Activated naive CD4-positive, alpha-beta T cell (primary cell): ENCODE measurements at places on chromosomes 2 and 18.

DNA sequence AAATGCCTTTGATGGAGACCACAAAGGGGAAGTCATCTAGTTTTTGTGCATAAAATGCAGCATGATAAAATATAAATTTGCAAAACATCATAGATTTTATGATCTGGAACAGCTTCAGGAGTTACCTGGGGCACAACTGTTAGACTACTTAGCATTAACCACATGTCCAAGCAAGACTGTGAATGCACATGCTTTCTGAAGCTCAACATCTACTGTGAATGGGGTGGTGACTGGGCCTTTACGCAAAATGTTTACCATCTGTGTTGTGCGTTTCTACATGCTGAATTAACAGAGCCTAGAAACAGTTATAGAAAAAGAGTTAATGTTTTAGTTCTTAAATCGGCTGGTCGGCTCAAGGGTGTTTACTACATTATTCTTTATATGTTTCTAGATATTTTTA, 45.5 kb downstream of the KCTD1 start:
- no peak for DNase-seq

DNA sequence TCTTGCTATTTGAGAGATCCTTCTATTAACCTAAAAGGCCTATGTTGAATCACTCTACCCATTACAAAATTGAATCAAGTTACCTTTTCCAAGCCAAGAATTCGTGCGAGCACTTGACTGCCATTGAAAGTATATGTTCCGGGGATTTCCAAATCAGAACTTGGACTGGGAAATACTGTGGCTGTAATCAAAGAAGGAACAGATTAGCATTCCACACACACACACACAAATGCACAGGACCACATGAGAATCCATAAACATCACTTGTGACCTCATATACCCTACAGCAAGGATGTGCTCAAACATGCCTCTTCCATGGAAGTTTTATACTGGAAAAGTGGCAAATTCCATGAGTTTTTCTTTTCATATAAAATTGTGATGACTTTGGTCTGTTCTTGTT, 86.0 kb downstream of the ABCA12 start:
- DNase-seq = no peak

DNA sequence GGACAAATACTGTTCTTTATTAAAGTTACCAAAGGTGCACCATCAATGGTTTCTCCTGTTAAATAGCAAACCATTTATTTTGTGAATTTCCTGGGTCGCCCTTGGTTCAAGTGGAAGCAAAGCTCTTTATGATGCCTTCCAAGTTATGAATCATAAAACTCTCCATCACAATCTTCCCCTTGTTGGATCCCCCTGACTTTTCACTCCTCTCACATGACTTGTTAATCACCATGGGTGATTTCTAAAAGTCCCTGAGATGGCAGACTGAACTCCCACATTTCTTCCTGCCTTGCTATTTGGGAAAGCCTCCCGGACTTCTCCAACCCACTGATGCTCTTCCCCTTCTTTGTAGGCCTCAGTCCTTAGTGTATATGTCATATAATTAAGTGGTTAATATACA, 176.0 kb downstream of the THADA start:
- DNase-seq = no peak

- DNase-seq = no peak
These were observed 48.8 kb downstream of the TFCP2L1 start for GRCh38 chr2:121236101-121236640.

DNA sequence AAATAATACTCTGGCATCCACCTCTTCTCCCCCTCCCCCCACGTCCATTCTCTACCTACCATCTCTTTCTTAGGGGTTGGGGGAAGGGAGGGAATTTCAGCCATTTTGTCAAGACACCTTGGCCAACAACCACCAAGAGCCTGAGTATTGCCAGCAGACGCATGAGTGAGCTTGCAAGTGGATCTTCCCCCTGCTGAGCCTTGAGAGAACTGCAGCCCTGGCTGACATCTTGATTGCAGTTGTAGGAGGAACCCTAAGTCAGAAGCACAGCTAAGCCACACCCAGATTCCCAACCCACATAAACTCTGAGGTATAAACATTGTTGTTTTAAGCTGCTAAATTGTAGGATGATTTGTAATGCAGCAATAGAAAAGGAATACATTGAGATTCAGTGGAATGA, 165.6 kb downstream of the TMEFF2 start:
- no peak for DNase-seq

GRCh38 chr18:27301615-27302378, 116.7 kb upstream of the CHST9 start:
- DNase-seq = no peak

DNA sequence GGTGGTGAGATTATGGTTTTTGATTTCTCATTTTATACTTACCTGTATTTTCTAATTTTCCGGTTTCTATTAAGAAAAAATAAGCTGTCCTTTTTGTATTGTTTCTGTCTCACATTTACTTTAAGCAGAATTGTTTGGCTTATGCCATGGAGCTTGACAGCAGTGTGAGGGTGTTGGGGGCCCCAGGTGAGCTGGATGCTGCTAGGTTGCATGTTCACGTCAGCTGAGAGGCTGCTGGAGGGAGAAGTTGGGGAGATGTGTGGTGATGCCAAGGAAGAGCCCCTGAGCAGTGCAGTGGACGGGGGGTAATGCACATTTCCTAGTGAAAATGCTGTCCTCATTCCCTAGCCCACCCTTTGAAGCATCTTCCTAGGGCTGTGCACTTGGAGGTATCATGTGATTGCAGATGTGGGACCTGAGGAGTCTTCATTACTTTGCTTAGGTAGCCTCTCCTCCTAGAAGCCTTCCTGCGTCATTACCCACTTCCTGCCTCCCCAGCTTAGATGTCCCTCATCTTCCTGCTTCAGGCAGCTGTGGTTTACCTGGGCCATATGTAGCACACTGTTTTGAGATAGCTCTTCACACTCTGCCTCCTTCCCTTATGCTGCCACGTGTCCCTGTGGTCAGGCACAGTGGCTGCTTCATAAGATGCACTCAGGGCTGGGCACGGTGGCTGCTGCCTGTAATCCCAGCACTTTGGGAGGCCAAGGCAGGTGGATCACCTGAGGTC, 16.2 kb downstream of the ATG16L1 start:
- peak; percentile 6 for DNase-seq

GRCh38 chr2:45778720-45779171, 127.3 kb downstream of the PRKCE start:
- DNase-seq = peak; percentile 6

DNA sequence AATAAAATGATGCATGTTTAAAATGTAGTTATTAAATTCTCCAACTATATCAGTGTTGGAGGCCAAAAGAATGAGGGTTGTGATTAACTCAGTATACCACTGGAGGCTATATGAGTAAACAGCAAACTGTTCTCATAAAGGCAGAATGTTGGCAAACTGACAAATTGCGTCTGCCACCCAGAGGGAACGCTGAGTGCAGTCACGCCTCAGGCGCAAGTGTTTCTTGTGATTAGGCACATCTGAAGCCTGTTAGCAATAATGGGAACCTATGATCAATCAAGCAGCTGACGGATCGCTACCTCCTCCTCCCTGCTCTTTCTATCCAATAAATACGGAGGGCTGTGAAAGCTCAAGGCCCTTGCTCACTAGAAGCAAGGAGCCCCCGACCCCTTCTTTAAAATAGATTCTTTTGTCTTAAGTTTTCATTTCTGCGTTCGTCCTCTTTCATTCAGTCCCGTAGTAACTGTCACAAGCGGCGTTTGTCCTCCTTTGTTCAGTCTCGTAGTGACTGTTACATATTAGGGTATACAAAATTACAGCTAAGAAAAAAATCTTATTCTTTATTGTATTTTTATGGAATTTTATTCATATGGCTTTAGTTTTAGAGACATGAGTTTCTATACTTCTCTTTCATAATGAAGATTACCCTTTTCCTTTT, 16.3 kb upstream of the RMND5A start:
- DNase-seq = no peak

GRCh38 chr2:26412091-26412673, 10.5 kb downstream of the DRC1 start:
- no peak for DNase-seq

DNA sequence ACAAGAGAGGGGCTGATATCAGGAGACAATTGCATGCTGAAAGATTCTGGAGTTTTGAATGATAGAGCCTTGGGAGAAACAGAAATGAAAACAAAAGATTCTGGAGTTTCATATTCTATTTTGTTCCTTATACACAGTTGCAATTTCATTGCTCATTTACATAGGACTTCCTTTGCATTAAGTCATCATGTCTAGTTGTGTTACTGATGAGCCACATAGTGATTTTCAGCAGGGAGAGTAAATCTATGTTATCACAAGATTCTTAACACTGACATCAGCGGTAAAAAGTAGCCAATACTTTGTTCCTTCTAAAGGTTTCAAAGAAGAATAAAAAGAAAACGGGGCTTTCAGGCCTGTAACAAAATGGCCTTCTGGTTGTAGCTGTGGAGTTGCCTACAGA, 7.1 kb downstream of the ADAM17 start:
- no peak for DNase-seq

GRCh38 chr2:5569256-5569655, 122.9 kb upstream of the SOX11 start:
- DNase-seq = no peak

- DNase-seq = no peak
These were observed 49.6 kb upstream of the CHMP1B start for GRCh38 chr18:11801573-11801972.

- no peak for DNase-seq
These were observed 20.2 kb upstream of the ADAM23 start for GRCh38 chr2:206423147-206423546.

DNA sequence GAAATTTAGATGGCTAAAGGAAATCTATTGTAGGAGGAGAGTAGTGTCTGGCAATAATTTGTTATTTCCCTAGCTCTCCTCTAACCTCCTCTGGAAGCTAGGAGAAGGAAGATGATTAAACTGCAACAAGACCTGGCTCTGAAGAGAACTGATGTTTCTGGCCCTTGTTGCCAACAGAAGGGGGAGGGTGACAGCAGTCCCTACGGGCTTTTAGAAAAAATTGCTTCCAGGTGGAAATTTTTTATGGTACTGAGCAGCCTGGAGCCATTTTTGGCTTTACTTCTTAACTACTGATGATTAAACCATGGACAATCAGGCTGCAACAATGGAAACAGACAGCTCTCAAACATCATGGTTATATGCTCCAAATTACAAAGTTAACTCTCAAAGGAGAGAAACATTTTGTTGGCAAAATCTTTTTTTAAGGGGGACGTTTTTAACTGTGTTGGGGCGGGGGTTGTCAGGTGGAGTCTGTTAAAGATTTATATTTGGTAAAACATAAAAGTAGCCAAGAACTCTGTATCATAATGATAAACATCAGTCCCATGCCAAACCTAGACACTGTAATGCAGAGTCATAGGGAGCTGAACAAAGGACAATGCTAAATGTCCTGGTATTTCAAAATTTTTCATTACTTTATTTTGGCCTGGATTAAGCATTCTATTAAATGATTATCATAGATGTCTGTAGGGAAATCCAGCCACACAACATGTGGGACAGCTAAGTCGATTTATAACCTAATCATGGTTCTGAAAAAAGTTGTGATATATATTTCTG, 70.0 kb downstream of the EXOC6B start:
- DNase-seq = no peak

DNA sequence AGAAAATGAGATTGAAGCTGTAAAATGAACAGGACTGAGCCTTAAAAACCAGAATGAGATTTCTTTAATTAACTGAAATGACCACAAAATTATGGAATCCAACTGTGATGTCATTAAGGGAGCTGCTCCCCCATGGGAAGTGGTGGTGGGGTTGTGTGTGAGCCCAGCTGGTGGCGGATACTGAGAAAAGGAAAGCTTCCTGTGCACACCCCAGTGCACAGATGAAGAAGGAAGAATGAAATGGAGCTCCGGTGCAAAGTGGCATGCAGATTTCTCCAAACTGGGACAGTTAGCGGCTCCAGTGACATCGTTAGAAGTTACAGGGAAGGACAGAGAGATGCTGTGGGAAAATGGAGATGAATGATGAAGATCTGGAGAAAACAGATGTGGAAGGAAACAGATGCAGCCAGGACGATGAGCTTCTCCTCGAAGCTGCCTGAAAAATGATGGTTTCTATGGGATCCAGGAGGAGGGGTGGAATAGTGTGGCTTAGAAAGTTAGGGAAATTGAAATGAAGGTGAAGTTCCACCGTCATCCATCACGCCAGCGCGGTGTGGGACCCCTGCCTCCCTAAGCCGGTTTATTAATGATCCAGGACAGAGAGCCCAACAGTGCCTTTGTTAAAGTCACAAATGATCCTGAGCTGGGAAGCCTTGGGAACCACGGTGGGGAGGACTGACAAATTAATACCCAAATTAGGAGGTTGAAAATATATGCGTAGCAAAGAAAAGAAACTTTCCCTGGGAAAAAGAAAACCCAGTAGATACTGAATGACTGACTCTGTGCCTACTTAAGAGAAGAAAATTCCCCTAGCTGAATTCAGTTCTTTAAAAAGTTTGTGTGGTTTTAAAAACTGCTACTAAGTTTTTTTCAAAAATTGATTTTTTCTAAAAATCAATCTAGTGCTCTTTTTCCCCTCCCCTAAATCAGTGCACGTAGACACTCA, 77.2 kb downstream of the TSN start:
- no peak for DNase-seq

- DNase-seq = no peak
These were observed 42.8 kb downstream of the METTL8 start for GRCh38 chr2:171390941-171391516.

GRCh38 chr2:127025359-127026166, 81.4 kb downstream of the BIN1 start:
- DNase-seq = no peak

GRCh38 chr2:78118037-78118436, 595.9 kb upstream of the LRRTM4 start:
- DNase-seq = no peak

DNA sequence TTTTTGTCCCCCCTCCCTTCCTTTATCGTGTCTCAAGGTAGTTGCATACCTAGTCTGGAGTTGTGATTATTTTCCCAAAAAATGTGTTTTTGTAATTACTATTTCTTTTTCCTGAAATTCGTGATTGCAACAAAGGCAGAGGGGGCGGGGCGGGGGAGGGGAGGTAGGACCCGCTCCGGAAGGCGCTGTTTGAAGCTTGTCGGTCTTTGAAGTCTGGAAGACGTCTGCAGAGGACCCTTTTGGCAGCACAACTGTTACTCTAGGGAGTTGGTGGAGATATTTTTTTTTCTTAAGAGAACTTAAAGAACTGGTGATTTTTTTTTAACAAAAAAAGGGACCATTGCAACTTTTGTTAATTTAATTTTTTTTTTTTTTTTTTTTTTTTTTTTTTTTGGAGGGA, 2.1 kb downstream of the SOX11 start:
- DNase-seq = no peak

DNA sequence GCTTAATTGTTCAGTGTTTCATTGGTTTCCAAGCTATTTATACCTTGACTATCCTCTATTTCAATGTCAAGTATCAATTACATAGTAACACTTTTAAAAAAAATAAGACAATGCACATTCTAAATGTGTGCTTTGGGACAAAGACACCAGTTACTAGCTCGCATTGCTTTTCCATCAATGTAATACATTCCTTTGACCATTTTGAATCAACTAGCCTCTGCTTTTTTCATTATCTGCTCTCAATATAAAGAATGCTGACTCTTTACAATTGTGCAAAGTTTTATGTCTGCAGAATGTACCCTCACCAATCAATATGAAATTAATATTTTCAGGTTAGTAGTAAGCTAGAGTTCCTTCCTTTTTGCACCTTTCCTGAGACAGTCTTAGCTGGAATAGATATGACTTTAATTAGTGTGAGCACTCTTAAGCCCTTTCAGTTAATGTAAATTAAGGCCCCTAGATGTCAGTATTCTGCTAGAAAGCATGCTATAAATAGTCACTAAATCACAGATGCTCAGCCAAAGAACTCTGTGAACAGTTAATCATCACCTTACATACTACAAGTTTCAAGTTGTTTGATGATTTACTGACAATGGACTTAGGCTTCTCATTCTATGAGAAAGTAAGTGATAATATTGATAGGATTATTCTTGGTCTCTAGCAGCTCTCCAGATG, 413.6 kb downstream of the PTH2R start:
- DNase-seq = no peak

- DNase-seq = no peak
These were observed 174.4 kb downstream of the RPIA start for GRCh38 chr2:88865801-88866371.
